ENCODE measurements at places on chromosomes 2 and 18.

- DNase-seq: no peak
These were observed 85.4 kb upstream of the CPO start for GRCh38 chr2:206853915-206854314.

DNA sequence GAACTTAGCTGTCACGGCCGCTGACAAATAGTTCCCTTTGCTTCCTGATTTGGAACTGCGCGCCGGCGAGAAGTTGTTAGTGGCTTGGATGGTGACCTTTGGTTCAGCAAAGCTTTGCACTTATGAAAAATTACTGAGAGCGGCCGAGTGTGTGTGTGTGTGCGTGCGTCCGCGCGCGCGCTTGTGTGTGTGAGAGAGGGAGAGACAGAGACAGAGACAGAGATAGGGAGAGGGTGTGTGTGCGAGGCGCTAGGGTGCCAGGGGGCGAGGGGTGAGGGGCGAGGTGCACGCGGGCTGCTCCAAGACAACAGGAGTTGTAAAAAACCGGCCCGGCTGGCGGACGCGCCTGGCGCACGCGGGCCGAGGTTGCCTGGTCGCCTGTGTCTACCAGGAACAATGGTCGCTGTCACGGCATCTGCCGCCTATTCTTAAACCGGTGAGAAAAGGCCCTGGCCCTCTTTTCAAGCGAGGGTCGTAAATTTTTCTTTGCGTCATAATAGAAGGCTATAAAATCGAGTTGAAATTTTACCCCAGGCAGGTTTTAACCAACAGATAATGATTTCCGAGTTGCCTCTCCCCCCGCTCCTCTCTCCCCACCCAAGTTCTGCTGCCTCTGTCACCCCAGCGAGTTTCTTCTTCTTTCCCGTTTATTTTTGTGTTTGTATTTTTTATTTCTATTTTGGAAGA is 535 bp downstream of the HOXD3 start:
- DNase-seq: peak; percentile 20

DNA sequence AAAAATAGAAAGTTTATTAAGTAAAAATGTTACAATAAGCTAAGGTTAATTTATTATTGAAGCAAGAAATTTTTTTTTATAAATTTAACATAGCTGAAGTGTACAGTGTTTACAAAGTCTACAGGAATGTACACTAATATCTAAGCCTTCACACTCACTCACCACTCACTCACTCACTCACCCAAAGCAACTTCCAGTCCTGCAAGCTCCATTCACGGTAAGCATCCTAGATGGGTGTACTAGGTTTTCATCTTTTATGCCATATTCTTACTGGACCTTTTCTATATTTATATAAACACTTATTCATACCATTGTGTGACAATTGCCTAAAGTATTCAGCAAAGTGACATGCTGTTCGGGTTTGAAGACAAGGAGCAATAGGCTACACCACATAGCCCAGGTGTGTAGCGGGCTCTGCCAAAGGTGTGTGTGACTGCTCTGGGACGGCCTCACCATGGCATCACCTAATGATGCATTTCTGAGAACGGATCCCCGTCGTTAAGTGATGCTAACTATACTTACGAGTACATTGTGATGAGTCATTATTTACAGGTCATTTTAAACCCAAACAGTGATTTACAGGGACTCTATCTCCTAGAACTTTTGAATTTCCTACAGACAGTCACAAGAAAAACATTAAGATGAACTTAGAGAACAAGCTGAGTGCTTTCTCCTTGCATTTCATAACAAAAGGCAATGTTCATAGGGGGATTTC is 76.3 kb upstream of the ID2 start:
- DNase-seq: peak; percentile 34

DNA sequence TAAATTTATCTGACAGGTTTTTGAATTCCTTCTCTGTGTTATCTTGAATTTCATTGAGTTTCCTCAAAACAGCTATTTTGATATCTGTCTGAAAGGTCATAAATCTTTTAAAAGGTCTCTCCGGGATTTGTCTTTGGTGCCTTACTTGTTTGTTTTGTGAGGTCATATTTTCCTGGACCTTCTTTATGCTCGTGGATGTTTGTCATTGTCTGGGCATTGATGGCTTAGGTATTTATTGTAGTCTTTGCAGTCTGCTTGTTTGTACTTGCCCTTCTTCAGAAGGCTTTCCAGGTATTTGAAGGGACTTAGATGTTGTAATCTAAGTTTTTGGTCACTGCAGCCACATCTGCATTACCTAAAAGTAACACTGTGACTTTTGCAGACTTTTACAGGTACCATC is 355.2 kb downstream of the PARD3B start:
- DNase-seq: peak; percentile 10

DNA sequence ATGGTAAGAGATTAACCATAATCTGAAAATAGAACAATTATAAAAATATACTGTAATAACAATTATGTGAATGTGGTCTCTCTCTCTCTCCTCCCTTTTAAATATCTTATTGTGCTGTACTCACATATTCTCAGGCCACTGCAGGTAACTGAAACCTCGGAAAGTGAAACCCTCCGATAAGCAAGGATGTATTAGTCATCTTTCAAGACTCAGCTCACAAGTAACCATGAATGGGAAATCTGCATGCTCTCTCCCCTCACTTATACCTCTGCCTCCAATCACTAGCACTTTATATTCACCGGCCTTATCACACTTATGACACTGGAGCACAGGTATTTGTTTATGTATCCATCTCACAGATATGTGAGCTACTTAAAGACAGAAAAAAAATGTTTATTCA is 139.7 kb downstream of the LRP2 start:
- no peak for DNase-seq

DNA sequence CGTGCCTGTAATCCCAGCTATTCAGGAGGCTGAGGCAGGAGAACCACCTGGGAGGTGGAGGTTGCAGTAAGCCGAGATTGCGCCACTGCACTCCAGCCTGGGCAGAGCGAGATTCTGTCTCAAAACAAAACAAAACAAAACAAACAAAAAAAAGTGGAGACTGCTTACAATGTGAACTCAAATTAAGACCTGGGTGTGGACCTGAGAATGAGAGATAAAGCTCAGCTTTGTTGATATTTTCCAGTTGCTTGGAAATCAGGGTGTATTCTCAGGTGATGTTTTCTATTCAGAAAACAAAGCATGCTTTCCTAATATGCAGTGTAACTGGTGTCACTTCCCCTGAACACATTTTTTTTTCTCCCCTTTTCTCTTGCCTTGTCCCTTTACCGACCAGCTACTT is 5.3 kb upstream of the CERS6 start:
- no peak for DNase-seq

DNA sequence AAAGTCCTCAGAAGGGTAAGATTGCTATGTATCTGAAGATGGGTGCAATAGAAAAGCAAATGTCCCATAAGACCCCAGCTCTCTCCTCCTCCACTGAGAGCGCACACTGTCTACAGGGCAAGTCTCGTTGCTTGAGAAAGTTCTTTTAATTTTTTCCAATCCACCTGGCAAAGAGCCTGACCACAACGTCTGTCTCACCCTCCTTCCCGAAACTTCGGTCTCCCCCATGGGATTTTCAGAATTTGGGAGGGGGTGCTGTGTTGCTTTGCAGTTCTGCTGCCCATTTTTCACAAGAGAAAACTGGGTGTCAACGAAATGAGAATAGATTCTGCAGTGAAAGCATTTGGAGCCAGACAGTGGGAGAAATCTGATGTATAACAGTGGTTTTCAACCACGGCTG is 40.4 kb downstream of the SERTAD2 start:
- DNase-seq: no peak

DNA sequence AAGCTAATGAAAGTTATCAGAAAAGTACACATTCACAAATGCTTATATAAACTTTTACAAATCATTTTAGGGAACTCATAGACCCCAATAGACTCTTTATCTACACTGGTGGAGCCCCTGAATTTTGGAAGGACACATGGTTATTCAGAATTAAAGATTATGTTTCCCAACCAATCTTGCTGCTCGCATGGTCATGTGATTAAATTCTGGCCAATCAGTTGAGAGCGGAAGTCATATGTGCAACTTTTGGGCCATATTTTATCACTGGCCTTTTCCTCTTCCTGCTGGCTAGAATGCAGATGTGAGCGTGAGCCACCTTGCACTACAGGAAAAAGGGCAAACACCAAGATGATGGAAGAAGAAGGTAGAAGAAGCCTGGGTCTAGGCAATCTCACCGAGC is 19.8 kb downstream of the THOC1 start:
- DNase-seq: no peak

- peak; percentile 76 for DNase-seq
These were observed 31.1 kb upstream of the STK39 start for GRCh38 chr2:168278424-168278888.

GRCh38 chr2:238655974-238656722 is 191.7 kb upstream of the TWIST2 start:
- DNase-seq: no peak

DNA sequence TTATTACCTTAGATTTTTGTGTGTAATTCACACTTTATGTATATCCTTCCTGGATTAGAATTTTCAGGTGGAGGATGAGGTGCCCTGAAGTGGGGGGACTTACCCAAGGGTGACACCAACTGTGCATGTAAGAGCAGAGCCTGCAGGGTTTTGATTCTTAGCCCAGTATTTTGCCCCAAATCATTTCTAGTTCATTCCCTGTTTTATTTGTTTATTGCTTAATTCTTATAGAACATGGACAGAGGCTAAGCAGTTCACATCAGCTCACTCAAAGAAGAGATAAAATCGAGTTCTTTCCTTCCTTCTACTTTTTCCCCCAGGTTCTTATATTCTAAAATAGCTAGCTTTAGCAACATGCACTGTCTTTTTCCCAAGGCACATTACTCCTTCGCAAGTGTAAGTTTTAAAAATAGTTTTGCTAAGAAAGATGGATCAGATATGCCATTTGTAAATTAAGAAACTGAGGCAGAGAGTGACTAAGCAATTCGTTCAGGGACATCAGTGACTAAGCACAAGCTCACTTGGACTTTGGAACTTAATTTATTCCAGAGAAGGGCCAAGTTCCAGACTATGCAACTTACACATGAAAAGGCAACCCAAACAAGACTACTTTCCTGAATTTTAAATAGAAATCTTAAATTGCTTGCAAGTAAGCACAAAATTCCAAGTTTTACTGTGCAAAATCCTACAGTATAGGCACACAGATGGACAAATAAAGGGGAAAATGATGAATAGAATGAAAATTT is 427.9 kb upstream of the POU3F3 start:
- DNase-seq: peak; percentile 44

- no peak for DNase-seq
These were observed 306.7 kb downstream of the PIK3C3 start for GRCh38 chr18:42261731-42262130.

- DNase-seq: no peak
These were observed 2.3 kb upstream of the PLCD4 start for GRCh38 chr2:218605432-218605831.

DNA sequence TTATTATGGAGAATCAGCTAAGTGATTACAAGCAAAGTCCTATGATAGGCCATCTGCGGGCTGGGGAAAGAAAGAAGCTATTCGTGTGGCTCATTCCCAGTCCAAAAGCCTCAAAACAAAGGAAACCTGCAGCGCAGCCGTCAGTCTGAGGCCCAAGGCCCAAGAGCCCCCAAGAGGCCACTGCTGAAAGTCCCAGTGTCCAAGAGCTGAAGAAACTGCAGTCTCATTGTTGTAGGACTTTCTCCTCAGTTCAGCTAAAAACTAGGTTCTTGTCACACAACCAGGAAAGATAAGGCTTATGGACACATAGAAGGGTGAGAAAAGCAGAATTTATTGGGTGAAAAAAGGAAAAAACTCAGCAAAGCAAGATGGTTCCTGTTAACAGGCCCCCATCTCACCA is 143.2 kb downstream of the RHBDD1 start:
- no peak for DNase-seq

DNA sequence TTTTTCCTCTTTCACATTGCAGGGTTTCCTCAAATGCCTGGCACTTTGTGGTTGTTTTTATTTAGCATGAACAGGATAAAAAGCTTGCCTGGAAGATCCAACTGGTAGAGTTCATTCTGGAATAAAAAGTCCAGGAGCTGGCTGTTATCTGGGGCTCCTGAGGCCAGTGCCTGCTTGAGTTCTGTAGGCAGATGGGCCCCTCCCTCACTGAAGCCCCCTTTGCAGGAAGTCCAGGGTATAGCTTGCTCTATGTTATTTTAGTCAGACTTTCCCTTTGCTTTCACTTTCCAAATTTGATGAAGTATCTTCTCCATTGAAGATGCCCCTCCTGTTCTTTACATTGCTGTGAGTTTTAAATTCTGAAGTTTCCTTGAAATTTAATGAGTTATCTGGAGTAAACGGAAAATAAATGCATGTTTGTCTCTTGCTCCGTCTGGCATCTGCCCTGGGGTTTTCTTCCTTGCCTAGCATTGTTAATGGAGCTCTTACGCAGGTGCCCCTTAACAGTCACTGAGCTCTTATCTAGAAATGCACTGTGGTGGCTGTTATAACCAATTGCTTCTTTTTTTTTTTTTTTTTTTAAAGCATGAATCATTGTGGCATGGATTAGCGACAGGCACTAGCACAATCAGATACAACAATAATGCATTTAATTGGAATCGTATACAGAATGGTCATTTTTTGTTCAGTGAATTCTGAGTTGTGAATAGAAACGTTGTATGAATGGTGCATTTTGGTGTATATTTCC is 27.0 kb upstream of the LPIN1 start:
- DNase-seq: no peak

- DNase-seq: no peak
These were observed 114.3 kb downstream of the GCA start for GRCh38 chr2:162458240-162458639.

DNA sequence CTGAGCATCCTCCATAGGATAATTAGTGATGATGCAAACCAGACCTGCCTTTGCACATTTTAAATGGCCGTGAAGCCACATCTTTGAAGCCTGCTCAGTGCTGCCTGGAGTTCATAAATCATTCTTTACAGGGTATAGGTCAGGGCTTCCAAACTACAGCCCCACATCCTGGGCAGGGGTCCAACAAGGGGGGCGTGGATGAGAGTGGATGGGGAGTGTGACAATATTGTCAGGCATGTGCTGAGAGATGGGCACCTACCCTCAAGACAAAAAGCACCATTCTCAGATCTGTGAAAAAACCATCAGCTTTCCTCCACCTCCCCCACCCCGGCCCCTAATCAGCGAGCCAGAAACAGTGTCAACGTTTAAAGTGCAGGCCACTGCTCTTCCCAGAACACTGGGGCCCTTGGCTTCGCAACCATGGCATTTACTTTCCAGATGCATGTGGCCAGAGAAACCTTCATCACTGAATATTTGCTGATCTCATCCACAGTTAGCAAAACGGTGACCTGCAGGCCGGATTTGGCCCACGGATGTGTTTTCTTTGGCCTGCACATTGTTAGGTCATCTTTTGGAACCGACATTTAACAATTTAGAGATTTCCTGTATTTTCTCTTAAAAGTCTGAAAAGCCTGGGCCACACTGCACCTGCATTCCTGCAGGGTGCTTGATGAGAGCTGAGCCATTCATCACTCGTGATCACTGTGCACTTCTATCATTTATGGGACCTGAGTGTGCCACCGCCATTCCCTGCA is 130.7 kb downstream of the ANKRD44 start:
- DNase-seq: no peak

DNA sequence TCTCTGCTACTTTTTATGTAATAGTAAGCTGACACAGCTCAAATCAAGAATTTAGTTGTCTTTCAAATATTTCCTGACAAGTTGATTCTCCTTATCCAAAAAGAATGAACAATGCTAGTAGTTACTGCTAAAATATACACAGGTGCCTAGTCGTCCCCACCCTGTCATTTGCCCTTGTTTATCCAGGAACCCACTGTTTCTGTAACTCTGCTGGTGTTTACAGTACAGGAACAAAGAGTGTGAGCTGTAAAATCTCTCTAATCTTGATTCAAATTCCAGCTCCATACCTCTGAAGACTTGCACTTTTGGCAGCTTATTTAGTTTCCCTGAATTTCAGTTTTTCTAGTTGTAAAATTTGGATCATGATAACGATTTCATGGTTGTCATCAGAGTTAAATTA is 21.1 kb upstream of the SCYGR2 start:
- DNase-seq: no peak
